ENCODE measurements at places on chromosomes 1 and 21.

DNA sequence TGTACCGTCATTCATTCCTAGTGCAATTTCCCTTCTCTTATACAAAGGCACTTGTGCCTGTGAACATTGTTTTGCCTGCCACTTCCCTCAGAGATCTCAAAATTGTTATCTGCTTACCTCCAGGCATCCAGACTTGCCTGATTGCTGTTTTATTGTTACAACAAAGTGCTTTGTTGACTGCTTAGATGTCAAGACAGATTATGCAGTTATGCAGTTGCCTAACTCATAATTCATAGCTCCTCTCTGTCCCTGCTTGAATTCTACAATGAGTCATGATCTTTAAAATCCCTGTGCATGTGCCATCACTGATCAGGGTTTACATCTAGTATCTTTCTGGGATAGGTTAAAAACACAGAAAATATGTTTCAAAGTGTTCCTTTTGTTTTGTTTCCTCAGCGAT lies 24.5 kb downstream of the CXADR start:
- DNase-seq: no peak

DNA sequence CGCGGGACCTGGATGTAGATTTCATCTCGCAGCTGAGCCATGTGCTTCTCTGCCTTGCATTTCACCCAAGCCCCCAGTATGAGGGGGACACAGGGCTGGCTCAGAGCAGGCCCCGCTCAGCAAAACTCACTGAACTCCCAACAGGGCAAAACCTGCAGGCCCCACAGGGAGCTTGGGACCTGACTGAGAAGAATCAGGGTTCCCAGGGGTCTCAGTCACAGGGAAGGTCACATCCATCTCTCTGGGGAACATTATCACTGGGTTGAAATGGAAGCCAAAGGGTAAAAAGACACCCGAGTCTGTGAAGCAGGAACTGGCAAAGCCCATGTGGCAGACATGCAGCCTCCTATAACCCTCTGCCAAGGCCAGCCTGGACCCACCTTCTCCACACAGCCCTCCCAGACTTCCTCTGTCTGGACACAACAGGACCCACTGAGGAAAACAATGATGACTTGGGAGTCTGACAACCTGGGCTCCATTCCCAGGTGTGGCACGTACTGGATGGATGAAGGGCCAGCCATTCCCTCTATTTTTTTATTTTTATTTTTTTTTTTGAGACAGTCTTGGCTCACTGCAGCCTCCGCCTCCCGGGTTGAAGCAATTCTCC lies 11.7 kb downstream of the HSPG2 start:
- DNase-seq: no peak

DNA sequence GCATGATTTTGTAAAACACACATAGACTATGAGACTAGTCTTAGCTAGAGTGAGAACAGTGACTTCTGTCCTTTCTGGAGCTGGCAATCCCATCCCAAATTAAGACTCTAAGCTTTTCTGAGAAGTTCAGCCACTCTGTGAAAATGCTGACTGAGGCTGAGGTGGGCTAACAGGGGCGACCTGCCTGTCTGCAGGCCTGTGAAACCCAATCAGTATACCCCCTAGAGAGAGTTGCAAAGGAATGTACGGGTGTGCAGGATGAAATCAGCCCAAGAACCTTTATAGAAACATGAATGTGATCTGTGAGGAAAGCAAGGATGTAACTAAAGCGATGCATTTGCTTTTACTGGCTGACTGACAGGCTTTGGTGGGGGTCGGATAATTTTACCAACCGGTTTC lies 16.0 kb upstream of the TBX15 start:
- no peak for DNase-seq

DNA sequence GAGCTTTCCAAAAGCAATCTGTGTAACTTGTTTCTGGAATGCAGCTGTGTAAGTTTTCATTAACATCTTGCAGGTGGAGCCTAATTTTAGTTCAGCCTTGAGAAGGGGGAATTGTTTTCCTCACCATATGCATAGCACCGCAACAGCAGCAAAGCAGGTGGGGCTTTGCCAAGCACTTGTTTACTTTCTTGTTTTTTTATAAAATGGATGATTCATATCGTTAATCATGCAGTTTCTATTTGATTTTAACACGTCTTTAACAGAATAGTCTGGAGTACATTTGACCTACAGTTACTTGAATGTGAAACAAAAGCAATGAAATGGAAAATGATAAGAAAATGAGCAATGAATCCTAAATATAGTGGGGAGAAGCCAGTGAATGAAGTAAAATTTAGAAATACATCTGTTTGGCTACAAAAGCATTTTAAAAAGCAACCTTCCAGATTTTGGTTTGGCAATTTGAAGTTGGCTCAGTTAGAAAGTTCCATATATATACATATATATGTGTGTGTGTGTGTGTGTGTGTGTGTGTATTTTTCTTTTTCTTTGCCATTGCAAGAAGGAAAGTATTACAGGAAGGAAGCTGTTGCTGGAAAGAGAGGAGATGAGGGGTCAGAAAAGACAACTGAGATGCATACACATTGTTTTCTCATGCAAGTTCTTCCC lies 119.0 kb upstream of the ADGRL2 start:
- DNase-seq: peak; percentile 50

DNA sequence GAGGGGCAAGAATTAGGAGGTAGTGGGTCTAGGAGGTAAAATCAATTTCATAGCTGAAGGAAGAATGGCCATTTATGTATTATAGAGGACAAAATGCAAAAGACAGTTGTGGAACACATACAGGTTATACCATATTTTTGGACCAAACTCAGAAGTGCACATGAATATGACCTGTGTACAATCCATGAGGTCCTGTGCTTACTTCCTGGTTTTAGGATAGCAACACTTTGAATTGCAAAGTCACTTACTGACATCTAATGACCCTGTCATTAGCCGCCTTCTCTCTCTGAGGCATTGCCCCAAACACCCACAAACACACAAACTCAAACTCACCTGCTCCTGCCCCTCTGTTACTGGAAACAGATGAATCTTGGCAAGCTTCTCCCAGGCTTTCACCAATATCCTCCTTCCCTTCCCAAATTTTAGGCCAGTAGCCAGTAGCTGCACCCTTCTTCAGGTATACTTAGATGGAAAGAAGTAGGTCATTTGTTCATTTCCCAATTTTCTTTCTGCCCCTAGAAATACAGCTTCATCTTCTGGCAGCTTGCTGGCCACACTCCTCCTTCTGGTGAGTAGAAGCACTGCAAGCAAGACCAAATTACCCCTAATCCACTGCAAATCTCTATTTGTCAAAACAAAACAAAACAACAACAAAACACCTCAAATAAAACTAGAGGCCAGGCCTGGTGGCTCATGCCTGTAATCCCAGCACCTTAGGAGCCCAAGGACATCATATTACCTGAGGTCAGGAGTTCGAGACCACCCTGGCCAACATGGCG lies 13.7 kb upstream of the RPL5 start:
- no peak for DNase-seq

- DNase-seq: no peak
Measured at GRCh38 chr1:54037476-54037875, 15.5 kb downstream of the TMEM59 start.

GRCh38 chr1:203349773-203350524 lies 973 bp downstream of the FMOD start:
- DNase-seq: no peak

DNA sequence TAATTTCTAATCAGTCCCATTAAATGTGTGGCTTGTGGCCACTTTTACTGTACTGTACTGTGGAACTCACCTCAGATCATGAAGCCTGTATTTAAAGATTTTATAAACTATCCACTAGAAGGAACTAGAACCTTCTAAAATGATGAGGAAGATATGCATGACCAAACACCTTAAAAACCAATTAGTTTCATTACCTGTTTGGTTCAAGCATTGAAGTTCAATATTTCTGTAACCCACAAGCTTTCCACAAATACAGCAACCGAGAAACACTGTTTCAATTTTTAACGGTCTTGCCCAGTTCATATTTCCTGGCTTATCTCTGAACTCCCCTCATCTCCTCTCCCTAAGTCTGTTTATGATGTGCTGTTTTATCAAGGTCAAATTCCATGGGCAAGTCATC lies 264.3 kb upstream of the PLD5 start:
- no peak for DNase-seq

GRCh38 chr1:11777658-11778322 lies 15.8 kb downstream of the C1orf167 start:
- DNase-seq: no peak

- no peak for DNase-seq
Measured at GRCh38 chr1:205214756-205215155, 3.3 kb upstream of the DSTYK start.

- no peak for DNase-seq
Measured at GRCh38 chr1:64502931-64503330, 33.0 kb downstream of the CACHD1 start.

GRCh38 chr1:26005434-26006105 lies 7.7 kb upstream of the PAFAH2 start:
- DNase-seq: no peak
